ENCODE measurements at places on chromosomes 2 and 18.

DNA sequence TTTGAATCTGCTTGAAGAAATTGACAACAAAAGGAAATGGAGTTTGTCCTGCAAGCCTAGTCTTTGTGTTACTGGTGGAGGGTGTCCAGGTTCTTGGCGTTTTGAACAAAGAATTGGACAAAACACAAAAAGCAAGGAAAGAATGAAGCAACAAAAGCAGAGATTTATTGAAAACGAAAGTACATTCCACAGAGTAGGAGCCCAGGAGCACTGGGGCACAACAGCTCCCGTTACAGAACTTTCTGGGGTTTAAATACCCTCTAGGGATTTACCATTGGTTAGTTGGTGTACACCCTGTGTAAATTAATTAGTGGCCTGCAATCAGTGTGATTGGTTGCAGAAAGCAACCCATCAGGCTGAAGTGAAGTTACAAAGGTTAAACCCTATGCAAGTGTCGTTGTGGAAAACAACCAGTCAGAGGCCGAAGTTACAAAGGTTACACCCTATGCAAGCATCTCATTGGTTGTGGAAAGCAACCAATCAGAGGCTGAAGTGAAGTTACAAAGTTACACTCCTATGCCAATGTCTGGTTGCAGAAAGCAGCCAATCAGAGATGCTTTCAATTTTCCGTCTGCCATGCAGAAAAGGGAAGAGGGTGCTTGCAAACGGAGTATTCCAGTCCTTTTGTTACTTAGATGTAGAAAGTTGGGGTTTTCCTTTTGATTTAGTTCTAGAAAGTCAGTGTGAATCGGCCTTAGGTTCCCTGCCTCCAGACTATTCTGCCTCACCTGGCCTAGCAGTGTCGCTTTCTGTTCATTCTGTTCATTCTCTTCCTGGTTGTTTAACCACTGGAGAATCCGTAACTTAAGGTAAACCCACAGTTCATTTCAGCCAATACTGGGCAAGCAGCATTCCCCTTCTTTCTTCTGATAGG is 47.6 kb upstream of the PTH2R start:
- DNase-seq, result no peak

DNA sequence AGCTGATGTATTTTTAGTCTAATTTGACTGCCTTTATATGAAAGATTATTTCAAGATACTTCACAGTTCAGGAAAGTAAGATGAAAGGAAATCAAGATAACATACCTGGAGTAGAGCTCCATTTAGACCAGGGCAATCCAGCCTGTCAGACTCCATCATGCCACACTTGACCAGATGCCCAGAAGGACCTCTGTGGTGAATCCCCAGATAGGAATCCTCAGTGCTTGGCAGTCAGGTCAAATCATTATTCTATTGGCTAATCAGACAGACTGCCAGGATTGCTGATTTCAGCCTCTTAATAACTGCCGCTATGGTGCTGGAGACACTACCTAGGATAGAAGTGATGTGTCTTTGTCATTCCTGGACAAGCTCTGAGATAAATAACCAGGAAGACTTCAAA is 404.2 kb downstream of the STK39 start:
- no peak for DNase-seq

DNA sequence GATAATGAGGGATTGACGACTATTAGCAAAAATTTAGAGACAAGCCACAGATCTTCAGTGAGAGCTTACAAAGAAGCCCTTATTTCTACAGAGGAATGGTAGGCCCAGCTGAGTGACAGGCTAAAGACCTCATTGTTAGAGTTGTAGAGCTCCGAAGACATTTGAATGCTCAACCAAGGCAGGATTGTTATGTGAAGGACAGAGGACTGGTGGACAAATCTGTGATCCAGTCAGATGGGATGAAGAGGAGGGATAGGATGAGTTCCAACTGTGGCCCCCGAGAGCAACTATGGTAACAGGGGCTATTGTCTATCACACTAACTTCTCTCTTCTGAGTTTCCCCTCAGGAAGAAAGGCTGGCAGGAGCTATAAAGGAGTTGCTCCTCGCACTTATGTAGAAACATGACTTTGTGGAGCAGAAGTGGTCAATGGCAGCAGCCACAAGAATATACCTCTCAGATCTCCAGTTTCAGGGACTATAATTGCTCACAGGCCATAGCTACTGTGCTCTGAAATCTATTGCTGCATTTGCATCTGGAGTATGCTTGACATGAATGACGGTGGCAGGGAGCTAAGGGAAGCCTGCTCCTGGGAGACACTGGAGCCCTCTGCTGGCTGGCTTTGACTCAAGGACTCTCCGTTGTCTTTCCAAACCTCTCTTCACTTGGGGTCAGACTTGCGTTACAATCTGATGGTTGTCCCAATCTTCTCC is 50.3 kb upstream of the GREB1L start:
- DNase-seq, result peak; percentile 71

- DNase-seq, result no peak
Observed at GRCh38 chr2:118987886-118988285, 45.9 kb downstream of the MARCO start.

GRCh38 chr2:170141865-170142264 is 36.1 kb upstream of the MYO3B start:
- no peak for DNase-seq

DNA sequence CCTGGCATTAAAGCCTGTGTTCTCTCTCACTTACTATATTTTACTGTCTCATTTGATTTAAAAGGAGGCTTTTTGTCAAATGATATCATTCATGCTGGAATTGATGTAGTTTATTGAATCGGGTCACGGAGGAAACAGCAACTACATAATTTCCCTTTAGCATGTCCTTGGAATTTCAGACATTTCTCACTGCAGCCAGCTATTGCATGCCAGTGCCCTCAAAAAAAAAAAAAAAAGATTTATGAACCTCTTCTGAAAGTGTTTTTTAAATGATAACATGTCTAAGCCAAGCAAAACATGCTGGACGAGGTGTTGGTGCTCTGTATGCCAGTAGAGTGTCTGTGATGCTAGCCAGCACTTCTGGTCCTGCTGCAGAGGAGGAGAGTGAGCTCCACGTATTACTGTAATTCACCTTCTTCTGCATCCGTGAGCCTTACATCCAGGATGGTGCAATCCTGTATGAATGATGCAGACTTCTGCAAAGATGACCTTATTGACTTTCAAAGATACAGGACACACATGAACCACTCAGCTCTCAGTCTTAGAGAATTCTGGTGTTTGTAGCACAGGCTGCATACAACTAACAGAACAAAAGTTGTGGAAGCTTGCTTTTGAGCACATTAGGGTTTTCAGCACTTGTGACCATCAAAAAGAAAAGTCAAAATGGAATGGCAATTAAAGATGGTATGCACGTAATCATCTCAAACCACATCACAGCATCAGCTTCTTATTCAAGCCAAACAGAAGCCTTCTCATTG is 31.1 kb downstream of the UGP2 start:
- no peak for DNase-seq

DNA sequence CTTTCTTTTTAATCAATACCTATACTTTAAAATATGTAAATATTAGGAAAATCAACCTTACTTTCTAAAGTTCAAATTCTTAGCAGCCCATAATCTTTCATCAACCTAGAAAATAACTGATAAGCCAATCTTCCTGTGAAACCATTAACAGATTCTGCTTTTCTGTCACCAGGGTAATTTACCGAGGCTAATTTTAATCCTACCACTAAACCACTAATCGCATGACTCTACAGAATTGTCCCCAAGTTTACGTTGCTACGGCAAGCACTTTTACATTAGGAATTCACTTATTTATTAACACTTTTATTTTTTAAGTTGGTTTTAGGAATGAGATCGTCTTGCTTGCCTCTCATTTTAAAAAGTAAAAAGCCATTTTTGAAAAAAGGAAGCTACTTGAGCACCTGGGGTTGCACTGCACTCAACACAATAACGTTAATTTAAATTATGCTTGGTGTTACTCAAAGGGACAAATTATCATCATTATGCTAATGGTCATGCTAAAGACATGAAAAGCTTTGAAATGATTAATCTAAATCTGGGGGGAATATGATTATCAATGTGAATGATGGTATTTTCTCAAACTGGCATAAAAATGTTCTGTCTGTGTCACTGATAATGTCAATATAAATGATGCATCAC is 10.2 kb downstream of the ZNF516 start:
- no peak for DNase-seq

DNA sequence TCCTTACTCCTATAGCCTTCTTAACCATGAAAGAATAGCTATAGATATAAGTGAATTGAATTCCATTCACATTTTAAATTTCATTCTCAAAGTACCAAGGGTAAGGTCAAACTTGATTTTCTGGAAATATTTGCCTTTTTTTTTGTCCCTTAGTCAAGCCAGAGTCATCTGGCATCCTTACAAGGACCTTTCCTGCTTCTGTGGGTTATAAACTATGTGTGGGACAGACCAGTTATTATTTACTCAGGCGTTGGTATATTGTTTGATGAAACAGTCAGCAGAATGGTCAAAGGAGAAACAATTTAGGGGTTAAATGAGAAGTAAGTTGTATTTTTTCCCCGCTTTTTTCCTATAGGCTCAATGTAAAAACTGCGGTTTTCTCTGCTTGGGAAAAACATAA is 1103.2 kb upstream of the ZEB2 start:
- DNase-seq, result no peak

DNA sequence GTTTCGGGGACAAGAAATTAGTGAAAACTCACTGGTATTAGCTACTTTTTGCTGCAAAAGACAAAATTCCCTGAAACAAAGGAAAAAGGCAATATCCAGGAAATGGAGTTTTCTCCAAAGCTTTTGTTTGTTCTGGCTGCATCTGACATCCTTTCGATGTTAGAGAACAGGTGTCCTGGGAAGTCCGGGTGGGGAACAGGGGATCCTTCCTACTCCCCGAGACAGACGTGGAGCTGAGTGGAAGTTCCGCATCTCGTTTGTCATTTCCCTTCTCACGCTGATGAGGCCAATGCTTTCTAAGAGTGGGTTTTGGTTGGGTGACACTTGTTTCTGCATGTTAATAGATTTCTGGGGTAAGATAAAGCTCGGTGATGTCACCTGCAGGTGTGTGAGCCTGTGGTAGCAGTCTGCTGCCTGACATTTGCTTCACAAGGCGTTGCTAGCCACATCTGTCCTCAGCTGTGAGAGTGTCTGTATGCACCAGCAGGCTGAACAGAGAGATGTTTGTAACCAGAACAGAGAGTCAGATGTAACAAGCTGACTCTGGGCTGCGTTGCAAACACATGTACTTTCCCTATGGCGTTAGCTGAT is 125.9 kb downstream of the ACOXL start:
- DNase-seq, result no peak

- DNase-seq, result no peak
Observed at GRCh38 chr2:113181258-113182051, 7.7 kb downstream of the PSD4 start.

- no peak for DNase-seq
Observed at GRCh38 chr2:119053700-119054436, 104.7 kb downstream of the C1QL2 start.

- no peak for DNase-seq
Observed at GRCh38 chr18:70154591-70155194, 50.8 kb downstream of the RTTN start.

DNA sequence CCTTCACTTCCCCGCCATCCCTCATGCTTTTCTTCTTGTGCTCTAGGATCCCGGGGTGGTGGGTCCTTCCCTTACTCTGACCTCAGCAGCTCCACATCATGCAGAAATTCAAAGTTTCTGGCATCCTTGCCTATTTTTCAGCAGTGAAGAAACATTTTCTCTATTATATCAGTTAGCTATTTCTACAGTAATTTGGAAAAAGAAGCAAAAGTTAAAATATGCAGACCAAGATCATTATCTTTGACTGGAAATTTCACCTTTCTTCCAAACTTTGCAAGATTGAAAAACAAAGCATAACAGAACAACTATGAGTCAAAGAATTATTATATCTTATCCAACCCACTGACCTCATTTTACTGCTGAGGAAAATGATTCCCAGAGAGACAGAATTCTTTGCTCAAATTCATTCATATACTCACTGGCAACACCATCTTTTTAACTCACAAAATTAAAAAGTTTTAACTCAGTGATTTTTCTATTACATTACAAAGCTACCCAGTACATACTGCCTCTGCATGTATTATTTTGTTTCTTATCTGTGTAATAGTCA is 40.5 kb downstream of the ANTXR1 start:
- DNase-seq, result no peak

DNA sequence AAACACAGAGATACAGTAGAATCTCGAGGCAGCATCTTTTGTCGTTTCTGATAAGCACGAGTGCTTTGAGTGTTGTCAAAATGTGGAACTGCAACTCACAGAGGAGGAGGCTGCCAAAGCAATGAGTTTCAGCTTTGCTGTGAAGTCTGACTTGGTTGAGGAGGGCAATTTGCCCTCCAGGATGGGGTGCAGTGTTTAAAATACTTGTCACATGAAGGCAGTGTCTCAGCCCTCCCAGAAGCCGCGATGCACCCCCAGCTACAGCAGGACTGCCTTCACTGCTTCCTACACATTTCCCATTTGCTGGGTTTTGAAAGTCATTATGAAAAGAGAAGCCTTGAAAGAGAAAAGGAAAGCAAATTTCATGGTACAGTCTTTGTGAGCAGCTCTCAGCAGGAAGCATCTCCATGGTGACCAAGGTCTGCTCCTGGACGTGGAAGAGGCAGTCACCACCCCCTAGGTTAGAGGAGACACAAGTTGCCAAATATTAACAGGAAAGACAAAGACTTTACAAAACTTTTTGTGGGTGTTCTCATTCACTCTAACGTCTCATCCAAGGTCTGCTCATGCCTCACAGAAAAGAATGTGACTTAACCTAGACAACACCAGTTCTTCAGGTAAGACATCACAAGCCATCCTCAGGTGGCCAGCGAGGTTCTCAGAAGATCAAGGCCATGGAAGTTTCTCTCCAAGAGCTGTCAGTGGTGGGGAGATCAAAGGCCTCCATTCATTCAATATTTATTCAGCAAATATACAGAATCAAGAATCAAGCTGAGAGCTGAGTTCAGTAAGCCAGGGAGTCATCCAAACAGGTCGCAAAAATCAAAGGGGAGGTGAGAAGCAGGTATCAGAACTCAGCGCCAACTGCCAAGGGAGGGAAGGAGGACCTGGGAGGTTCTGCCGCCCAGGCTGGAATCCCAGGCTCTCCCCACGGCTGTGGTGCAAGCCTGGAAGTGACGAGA is 476.0 kb downstream of the EIPR1 start:
- no peak for DNase-seq

- DNase-seq, result peak; percentile 17
Observed at GRCh38 chr2:33215299-33215698, 261.1 kb upstream of the RASGRP3 start.

GRCh38 chr2:209496586-209496982 is 72.7 kb downstream of the MAP2 start:
- no peak for DNase-seq
